ENCODE measurements at places on chromosomes 3 and 15. TPM values are rescaled to one million over a fixed set of nuclear protein-coding genes. Genes with fewer than 3 reads are reported as not detected.

Gene QARS1
- 136 TPM for total RNA-seq

Gene SLC9C1
- 0.35 TPM for total RNA-seq

Gene BFSP2
- 0.91 TPM for total RNA-seq

Gene NR1I2
- 0.37 TPM for total RNA-seq

Gene FNDC3B
- total RNA-seq: 77.0 TPM

Gene CCDC54
- 5.5 TPM for total RNA-seq

Gene GRK7
- total RNA-seq: 0.09 TPM

Gene EXD1
- total RNA-seq: 0.39 TPM

Gene LDHAL6B
- total RNA-seq: not detected

Gene FEZF2
- 0.14 TPM for total RNA-seq

Gene GXYLT2
- total RNA-seq: 26.4 TPM

Gene GOLGA6B
- total RNA-seq: not detected

Gene GOLGA8G
- total RNA-seq: 0.83 TPM

Gene HYAL2
- total RNA-seq: 24.4 TPM

Gene NOX5
- total RNA-seq: 0.09 TPM

Gene DISP2
- total RNA-seq: 0.19 TPM

Gene CD200
- total RNA-seq: 55.6 TPM
